MM.1S (cell line): ENCODE measurements at places on chromosomes 12 and 14.

DNA sequence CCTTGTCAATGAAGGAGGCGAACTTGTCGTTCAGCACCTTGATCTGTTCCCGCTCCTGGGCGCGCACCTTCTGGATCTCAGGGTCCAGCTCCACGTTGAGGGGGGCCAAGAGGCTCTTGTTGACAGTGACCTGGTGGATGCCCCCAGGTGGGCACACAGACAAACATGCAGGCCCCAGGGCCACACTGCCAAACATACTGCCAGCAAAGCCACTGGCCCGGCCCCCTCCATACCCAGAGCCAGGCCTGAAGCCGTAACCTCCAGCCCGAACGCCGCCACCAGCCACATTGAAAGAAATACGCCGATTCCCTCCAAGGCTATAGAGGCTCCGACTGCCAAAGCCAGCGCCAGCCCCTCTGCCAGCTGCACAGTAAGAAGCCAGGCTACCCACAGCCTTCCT lies 337 bp downstream of the KRT74 start:
- no peak for DNase-seq

GRCh38 chr12:46438719-46439319 lies 66.2 kb upstream of the SLC38A2 start:
- DNase-seq, result no peak

DNA sequence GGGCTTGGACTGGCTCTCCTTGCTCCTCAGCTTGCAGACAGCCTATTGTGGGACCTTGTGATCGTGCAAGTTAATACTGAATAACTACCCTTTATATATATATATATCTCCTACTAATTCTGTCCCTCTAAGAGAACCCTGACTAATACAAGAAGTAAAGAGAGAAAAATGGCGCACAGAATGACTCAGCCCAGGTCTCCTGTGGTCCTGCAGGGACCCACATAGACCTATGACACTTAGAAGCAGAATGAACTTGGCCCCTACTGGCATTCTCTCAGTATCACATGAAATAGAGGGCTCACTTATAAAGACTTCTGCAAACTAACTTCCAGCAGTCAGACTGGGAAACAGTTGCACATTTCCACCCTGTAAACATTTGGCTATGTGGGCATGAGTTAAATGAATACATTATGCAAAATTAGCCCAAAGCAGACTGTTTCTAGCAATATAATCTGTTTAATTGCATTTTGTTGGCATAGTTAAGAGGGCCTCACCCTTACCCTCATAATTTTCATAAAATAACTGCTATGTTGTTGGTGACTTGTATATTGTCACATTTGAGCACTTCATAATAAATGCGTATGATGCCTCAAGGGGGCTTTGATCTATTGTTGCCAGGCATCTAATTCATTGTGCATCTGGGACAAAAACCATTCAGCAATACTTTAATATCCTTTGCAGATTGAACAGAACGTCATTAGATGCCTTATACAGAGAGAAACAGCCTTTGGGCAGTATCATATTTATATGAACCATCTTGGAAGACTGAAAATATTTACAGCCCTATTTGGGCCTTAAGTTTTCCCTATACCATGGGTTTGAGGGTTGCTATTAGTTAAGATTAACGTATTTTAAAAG lies 349.7 kb upstream of the DIO2 start:
- no peak for DNase-seq

- DNase-seq, result no peak
Observed at GRCh38 chr14:99037777-99038430, 234.1 kb downstream of the BCL11B start.

GRCh38 chr14:90940318-90940962 lies 120.0 kb downstream of the RPS6KA5 start:
- no peak for DNase-seq

DNA sequence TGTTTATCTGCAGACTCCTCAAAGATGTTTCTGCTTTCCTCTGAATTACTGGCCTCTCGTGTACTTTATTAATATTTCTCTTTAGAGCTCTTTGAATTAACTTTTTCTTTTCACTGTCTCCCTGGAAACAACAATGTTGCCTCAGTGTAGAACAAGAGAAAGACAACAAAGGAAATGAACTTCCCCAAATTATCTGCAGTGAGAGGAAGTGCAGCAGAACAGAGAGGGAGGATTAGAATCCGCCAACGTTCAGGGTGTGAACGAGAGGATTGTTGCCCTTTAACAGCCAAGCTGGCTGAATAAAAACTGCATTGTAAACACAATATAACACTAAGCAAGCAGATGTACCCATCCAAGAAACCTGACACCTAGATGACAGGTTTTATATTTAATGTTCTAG lies 375.9 kb downstream of the GALC start:
- no peak for DNase-seq

DNA sequence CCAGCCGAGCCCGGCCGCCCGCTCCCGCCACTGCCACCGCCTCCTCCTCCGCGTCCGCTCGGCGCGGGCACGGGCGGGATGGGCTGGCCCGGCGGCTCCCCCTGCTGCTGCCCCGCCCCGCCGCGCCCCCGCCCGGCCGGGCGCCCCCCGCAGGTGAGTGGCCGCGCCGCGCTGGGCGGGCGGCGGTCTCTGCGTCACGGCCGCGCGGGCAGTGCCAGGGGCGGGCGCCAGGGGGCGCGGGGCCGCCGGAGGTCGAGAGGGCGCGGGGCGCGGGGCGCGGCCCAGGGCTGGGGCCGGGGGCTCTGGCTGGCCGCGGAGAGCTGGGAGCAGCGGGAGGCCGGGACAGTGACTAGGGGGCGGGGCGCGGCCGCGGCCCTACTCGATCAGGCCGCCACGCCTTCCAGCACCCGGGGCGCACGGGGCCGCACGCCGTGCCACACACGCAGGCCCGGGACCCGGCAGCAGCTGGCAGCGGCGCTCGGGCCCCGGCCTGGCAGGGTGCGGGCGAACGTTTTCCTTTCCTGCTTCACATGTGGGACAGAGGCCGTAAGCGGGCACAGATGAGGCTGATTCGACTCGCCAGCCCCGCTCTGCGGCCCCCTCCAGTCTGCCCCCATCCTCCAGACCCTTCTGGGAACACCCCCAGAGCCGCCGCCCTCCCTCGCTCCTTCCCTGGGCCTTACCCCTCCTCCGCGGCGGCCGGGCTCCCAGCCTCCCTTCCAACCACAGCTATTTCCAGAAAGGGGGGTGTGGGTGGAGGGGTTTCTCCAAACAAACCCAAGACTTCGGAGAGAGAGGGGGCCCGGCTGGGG lies 2.4 kb upstream of the TNS2 start:
- peak; percentile 63 for DNase-seq

DNA sequence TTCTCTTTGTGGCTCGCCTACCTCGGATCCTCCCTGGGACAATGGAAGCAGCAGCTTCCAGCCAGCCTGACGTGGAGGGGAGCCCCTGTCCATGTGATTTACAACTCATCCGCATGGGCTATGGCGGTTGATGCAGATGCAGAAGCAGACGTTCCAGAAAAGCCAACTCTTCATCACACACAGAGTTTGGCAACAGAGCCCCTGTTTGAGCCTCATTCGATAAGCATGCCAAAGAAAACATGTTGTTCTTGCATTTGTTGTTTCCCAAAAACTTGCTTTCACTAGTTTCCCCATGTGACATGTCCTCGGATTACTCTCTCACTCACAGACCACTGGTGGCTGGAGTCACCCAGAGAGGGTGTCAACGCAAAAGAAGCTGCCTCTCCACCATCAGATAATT lies 16.4 kb upstream of the TC2N start:
- DNase-seq, result no peak

GRCh38 chr12:77923882-77924281 lies 93.2 kb downstream of the NAV3 start:
- DNase-seq, result no peak

- DNase-seq, result no peak
Observed at GRCh38 chr14:99383472-99384449, 96.9 kb downstream of the SETD3 start.

DNA sequence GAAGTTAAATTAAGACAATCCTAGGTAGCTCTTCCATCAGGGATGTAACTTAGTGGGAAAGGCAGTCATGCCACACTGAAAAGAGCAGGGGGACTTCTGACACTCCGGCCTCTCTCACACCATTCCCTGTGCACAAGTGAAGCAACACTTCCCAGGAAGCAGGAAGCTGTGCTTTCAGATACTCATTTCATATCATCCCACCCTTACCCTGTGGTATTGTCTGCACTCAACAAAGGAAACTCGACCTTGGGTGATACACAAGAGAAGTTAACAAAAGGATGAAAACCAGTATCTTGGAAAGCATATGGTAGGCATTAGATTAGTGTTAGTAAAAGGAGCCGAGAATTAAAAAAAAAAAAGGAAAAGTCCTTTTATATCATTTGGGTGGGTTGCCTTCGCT lies 61.3 kb upstream of the MDM1 start:
- DNase-seq, result no peak

DNA sequence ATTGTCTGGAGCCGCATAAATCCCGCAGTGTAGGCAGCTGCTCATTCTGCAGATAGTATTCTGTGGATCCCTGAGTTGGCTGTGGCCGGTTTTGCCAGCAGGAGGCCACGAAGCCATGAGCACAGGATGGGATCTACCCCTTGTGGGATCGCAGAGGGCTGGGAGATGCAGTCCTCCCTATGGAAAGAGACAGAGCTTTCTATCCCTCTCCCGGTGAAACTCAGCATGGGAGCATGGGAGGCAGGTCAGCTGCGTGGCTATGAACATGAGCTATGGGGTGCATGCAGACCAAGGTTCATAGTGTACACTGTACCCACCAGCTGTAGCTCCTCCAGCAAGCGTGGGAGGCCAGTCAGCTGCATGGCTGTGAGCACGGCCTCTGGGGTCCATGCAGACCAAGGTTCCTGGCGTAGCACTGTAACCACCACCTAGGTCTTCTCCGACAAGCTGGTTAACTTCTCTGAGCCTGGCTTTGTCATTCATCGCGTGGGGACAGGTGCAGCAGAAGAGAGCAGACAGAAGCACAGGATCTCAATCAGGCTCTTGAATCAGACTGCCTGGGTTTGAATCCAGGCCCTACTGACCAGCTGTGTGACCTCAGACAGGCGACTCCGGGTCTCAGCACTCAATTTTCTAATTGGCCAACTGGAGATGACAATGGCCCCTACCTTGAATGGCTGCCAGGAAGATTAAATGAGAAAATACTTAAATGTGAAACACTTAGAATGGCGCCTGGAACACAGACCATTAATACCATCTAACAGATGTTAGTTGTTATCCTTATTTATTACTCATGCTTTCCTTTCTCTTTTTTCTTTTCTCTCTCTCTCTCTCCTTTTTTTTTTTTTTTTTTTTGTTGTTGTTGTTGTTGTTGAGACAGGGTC lies 6.0 kb downstream of the BDKRB1 start:
- no peak for DNase-seq

GRCh38 chr12:49964849-49965624 lies 3.4 kb downstream of the AQP5 start:
- DNase-seq, result no peak

GRCh38 chr12:108884116-108885012 lies 4.5 kb downstream of the DAO start:
- peak; percentile 56 for DNase-seq

GRCh38 chr12:14284184-14284722 lies 81.2 kb upstream of the ATF7IP start:
- DNase-seq, result no peak

GRCh38 chr12:67446716-67447115 lies 177.6 kb downstream of the CAND1 start:
- no peak for DNase-seq

DNA sequence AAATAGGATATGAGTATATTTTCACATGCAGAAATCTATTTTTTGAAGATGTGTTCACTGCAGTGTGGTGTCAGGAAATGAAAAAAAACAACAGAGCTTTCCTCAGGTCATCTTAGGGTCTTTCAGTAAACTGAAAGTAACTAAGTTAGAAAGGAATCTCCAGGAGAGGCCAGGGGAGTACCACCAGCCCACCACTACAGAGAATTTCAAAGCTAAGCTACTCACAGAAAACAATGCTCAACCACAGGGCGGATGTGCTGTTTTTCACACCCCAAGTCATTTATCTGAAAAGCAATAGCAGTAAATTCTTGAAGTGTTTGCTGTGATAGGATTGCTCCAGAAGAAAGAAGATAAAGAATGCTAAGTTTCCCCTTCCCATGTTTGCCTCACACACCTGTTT lies 79.0 kb downstream of the IFNG start:
- DNase-seq, result no peak

DNA sequence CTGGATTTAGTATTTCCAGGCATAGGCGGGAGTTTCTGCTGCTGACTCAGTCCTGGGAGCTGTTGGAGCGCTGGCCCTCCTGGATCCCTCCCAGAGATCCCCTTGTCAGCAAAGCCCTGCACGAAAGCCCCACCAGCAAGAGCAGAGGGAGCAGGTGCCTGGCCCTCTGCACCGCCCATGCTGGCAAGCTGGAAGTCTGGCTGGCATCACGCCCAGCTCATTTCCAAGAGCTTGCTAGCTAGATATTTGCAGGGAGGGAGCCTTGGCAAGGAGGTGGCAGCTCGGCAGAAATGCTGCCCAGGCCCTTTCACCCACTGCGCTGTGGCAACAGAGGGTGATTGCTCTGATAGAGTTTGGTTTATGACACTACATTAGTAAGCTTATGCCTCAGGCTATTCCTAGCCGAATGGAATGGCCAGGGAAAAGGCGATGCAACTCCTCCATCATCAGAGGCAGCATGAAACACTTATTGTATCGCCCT lies 193.9 kb downstream of the EMP1 start:
- DNase-seq, result no peak

DNA sequence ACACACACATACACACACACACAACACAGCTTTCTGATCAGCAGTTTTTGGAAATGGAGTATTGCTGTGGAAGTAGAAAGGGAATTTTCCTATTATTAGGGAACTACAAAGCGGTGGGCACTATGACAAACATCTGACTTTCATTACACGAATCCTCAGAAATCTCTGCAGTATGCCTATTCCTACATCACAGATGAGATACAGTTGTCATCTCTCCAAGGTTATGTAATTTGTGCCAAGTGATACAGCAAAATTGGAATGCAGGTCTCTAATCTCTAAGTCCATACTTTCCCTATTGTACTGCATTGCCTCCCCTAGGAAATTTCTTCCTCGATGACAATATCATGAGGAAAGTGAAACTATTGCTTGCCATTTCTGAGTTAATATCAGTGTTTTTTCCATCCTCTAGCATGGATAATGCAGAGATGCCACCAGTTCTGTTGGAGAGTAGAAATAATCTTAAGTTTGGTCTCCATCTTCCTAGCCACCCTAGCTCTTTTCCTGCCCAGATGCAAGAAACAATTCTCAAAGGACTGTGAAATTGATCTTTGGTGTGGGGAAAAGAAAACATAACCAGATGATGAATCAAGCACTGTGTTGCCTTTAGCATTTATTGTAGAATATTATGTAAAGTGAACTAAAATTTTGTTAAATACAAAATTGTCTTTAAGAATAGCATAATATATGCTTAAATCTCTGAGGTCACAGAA lies 94.7 kb downstream of the ERGIC2 start:
- DNase-seq, result no peak

GRCh38 chr12:123075646-123076171 lies 75.2 kb downstream of the PITPNM2 start:
- no peak for DNase-seq

GRCh38 chr14:68507544-68508081 lies 285.3 kb downstream of the ZFP36L1 start:
- no peak for DNase-seq

- DNase-seq, result no peak
Observed at GRCh38 chr12:4829793-4830162, 79.9 kb upstream of the KCNA1 start.
